NCI-H2029 (cell line): ENCODE measurements at places on chromosomes 12 and 14.

DNA sequence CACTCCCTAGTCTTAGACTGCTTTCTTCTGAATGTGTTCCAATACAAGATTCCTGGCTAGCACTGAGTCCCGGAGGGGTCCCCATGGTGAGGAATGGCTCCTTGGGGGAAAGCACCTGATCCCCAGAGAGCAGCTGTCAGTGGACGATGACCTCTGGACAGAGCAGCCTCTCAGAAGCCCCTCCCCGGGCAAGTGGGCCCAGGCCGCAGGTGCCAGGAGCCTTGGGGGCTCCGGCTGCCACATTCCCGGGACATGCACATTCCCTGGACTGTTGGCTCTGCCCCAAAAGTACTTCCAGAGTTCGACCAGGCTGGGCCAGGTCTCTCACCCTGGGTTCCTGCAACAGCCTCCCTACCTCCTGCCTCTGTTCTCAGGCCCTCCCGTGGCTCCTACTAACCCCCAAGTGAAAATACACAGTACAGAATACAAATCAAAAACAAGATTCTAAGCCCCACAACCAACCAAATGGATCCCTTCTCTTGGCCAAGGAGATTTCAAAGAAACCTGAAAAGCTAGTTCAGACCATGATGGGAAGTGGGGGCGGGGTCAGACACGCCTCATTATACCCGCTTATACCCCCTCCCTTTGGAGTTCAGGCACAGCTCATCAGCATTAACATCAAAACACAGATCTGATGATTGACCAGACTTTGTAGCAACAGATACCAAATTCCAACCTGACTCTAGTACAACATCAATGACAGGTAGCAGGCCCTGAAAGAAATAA lies 23.3 kb upstream of the BTBD6 start:
- DNase-seq = no peak

DNA sequence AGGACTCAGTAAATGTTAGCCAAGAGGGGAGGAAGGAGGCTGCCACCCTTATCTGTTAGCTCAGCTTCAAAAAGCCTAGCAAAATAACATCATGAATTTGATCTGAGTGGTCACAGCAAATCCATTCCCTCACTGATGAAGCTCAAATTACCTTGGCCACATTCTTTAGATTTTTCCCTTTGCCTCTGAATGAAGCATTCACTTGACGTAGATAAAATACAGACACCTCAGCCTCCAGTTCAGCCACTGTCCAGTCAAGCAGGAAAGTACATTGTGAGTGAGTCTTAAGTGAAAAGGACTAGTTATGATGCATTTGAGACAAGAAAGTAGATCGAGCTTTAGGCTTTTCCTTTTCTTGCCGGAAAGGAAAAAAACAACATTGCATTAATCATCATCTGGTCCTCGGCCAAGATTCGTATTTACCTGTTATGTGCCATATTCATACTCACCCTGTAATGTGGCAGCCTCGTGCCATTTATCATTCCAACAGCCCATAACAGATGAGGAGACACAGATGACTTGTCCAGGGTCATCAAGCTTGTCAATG lies 146.5 kb downstream of the ETV6 start:
- DNase-seq = peak; percentile 71

- no peak for DNase-seq
Measured at GRCh38 chr12:123519141-123520001, 14.1 kb downstream of the RILPL1 start.

DNA sequence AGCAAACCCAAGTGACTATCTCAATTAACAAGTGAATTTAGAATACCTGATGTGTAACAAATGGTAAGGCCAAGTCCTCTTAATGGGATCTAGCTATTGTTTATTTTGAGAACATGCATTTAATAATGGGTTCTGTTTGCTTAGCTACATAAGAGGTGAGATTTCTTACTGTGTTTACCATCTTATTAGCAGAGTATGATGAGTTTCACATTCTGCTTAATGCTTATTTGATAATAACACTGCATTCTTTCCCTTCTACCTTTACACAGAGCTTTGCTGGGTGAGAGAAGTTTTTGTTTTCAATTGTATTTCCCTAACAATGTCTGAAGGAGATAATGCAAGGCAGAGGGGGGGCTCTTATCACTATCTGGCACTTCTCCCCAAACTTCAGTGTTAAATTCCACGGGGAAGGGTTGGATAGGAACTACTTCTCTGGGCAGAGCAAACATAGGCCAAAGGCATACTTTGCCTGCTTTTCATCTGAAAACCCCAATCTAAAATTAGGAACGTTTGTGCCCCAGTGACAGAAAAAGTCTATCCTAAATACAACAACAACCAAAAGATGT lies 129.0 kb upstream of the ATXN7L3B start:
- DNase-seq = no peak

DNA sequence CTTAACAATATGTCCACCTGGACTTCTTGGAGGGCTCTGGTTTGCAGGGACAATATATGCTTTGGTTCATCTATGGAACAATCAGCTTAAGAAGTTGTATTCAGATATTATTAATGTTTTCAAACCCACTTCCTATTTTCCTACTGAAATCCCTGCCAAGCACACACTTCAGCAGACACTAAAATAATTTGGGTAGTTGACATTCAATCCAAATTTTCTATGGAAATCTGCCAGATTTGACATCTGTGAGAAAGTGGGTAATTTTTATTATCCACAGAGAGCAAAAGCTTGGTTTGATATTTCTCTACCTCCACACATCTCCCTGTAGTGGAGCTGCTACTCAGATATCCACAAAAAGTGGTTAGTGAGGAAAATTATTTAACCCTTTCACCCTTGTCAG lies 378.8 kb upstream of the SOX5 start:
- no peak for DNase-seq

- no peak for DNase-seq
Measured at GRCh38 chr12:69991690-69992288, 166.8 kb downstream of the MYRFL start.

DNA sequence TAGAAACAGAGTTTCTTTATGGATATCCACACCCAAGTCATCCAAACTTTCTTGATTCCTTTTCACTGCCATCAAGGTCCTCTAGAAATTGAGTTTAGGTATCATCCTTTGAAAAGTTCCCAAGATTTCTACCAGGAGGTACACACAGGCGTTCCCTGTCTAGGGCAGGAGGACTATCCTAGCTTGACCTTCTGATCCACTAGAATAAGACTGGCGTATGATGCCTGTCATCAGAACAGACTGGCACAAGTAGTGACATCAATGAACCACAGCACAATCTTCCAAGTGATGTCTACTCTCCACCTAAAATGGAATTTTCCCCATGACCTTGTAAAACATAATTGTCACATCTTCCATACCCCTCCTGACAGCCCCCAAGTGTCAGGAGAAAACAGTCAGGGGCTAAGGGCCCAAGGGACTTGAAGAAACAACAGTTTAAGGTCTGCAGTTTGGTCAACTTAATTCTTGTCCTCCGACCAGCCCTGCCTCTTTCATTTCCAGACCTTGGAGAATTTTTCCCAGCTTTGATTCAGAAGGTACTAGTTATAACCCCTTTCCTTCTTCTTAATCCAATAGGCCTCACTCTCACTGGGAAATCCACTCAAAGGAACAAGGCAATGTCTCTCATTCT lies 100.7 kb upstream of the FKBP4 start:
- no peak for DNase-seq

DNA sequence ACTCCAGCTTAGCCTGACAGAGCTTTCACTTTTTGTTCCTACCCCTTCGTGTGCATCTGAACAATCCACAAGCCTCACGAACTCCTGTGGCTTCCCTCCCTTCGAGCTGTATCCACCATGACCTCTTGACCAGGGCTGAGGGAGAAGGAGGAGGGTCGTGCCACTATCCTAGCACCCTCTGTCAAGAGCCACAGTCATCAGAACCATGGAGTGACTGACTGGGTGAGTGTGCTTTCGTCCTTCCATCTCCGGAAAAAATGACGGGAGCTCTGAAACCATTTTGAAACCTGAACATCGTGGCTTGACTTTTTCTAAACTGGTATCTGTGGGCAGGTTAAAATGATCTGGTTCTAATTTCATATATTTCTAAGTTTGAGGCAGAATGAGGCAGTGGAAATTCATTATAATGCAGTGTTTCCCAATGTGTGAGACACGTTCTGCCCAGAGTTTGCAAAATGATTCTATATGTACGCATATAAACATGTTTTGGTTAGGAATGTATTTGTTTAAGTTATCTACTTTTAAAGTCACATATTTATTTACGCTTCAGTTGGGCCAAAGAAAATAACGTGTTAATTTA lies 27.0 kb downstream of the IL26 start:
- no peak for DNase-seq

- DNase-seq = no peak
Measured at GRCh38 chr12:55842681-55843429, at the start of gene MMP19. Gene MMP19, minus strand, starts transcription at chr12:55842936. Its CDS starts 106 bp downstream, at chr12:55842830.

- DNase-seq = no peak
Measured at GRCh38 chr14:96263347-96264199, 7.6 kb downstream of the BDKRB1 start.

- no peak for DNase-seq
Measured at GRCh38 chr14:102574281-102575159, 17.9 kb upstream of the RCOR1 start.

DNA sequence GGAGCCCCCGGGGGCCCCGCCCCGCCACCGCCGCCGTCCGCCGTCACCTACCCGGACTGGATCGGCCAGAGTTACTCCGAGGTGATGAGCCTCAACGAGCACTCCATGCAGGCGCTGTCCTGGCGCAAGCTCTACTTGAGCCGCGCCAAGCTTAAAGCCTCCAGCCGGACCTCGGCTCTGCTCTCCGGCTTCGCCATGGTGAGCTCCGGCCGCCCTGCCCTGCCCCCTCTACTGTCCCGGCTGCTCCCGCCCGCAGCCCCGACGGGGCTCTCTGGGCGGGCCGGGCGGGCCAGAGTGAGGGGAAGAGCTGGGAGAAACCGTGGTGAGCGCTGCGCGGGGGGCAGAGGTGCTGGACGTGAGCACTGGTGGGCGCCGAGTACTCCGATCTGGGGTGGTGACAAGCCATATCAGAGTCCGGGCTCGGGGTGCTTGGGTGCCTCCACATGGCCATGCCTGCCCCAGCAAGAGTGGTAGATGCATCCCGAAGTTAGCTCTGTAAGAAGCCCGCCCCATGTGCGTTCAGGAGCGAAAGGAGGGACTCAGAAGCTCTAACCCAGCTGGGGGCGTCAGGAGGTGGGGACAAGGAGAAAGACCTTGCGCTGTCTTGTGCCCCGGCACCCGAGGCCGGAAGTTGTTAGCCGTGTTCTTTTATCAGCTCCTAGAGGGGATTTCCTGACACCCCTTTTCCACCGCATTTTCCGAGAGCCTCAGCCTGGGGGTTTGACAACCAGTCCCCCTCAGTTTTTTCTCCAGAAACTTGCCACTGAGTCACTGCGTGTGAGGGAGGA lies 717 bp downstream of the ORAI1 start:
- no peak for DNase-seq

GRCh38 chr12:30696103-30696408 lies 387 bp upstream of the IPO8 start:
- DNase-seq = no peak

GRCh38 chr14:97977651-97978261 lies 1180.6 kb downstream of the VRK1 start:
- peak; percentile 79 for DNase-seq

DNA sequence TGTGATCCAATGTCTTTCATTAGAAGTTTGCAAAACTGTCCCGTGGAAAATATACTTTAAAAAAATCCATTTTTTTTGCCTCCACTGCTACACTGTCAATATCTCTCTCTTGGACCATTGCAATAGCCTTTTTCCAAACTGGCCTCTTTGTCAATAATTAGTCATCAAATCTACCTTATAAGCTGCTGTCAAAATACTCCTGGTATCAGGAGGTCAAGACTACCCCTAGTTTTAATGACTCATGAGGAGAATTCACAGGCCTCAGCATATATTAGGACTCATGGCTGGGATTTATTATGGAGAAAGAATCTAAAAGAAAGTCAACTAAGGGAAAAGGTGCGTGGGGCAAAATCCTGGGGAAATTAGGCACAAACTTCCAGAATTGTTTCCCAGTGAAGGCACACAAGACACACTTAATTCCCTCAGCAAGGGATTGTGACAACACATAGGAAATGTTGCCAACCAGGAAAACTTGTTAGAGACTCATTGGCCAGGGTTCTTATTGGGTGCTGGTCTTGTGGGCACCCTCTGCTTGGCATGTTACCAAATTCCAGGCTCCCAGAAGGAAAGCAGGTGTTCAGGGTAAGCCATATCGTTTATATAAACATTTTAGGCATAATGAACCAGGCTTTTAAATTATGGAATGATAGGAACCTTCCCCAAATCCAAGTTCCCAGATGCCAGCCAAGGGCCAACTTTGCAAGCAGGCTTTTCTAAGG lies 56.1 kb downstream of the TMEM117 start:
- DNase-seq = no peak

GRCh38 chr12:101915841-101916240 lies 38.5 kb downstream of the DRAM1 start:
- DNase-seq = no peak

- no peak for DNase-seq
Measured at GRCh38 chr12:27524494-27524835, 459 bp downstream of the PPFIBP1 start.

DNA sequence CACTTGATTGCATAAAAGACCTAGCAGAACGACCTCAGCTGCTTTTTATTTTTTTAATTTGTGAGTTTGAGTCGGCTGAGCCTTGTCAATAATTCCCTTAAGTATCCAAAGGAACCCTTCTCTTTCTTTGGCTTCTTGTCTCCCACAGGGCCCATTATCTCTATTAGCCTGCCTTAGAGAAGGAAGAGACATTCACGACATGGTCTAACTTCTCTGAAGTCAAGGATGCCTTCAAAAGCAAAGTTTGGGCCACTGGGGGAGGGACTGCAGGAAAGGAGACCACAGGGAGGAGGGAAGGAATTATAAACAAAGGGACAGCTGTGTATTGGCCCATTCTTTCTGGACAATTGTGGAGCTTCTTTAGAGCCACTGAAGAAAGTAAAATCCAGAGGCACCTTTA lies 126.4 kb downstream of the BRMS1L start:
- no peak for DNase-seq

- no peak for DNase-seq
Measured at GRCh38 chr12:74945771-74946198, 263.9 kb downstream of the KCNC2 start.

DNA sequence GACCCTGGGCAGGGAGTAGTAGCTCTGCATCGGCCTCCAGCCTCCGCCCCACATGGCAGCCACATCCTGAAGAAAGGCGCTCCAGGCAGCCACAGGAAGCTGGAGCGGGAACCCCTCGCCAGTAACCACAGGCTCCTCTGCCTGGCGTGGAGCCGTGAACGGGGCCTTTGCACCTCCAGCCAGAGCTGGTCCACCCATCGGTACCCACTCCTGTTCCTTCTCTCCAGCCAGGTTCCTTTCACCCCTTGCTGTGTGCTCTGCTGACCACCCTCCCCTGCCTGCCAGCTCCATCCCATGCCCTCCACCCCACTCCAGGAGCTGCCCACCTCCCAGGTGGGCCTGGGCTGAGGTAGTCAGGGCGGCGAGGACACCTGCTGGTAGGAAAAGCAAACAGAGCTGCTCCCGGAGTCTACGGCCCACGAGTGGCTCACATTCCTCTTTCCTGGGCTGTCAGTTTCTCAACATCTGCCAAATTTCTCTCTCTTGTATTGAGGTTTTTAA lies 2.7 kb downstream of the TGFB3 start:
- DNase-seq = no peak
